ENCODE measurements at places on chromosomes 12 and 14.

GRCh38 chr12:23816394-23816851, 133.0 kb downstream of the SOX5 start:
- DNase-seq = no peak

DNA sequence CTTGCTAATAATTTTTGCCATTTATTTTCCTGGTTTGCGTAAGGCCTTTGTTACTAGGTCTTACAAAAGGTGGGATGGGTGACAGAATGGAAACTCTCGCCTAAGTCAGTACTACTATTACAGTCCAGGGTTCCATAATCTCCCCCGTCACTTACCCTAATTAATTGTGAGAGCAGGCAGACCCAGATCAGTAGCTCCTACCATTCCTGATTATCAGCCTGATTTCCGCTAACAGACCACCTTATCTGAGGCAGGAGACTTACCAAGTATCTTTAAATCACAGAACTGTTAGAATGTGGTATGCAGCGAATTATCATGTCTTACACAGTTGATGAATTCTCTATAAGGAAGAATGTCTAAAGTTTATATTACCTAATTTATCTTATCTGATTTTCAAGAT, 234.7 kb downstream of the FOXN3 start:
- no peak for DNase-seq

DNA sequence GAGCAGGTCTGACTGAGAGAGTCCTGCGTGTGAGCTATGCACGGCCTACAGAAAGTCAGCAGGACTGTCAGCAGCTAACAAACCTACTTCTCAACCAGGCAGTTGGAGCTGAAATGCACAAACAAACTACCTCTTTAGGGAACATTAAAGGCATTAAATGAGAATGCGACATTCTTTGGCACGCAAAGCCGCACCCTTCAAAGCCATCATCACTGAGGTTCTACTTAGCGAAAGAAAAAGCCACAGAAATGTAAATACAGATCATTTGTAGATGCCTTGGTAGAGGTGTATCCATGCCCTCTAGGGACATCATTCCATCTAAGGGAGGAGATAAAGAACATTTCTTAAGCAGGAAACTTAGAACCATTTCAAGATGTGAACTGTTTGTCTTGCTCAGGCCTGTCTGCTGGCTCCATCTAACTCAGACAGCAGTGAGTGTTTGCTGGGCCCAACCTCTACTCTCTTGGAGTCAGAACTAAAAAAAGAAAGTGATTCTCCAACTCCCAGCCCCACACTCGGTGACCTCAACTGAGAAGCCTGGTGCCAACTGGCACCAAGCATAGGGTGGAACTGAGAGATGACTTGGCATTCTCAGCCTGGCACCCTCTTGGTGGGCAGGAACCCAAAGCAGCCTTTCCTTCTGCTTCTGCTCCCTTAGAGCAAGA, 63.5 kb upstream of the MBIP start:
- no peak for DNase-seq

GRCh38 chr12:80151131-80151530, 51.8 kb downstream of the OTOGL start:
- DNase-seq = no peak

GRCh38 chr14:29759521-29760340, 167.9 kb downstream of the PRKD1 start:
- DNase-seq = peak; percentile 28

DNA sequence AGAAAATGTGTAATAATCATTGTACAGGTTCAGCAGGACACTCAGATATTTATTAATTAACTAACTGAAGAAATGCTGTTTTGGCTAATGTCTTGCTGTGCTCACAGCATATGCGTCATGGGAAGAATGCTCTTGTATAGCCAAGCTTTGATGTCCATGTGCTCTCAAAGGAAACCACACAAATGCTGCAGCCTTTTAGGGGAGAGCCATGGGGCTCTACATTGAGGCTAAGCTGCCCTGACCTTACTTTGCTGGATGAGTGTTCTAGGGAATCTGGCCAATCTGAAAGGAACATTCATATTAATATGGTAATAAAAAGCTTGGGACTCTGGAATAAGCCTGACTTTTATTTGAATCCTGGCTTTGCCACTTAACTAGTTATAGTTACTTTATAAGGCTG, 9.5 kb upstream of the CRADD start:
- DNase-seq = no peak

DNA sequence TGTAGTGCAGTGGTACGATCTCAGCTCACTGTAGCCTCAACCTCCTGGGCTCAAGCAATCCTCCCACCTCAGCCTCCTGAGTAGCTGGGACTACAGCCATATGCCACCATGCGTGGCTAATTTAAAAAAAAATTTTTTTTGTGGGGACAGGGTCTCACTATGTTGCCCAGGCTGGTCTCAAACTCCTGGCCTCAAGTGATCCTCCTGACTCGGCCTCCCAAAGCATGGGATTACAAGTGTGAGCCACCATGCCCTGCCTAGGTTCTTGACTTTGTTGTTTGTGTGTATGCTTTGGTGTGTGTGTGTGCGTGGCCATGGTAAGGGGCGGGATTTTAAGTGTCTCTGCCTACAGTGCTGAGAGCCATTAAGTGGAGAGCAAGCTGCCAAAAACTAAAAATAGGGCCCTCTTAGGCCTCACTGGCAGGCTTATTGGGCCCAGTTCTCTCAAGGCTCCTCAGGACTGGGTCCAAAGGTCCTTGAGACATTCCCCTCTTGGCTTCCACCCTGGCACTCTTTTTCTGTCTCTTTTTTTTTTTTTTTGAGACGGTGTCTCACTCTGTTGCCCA, 5.1 kb downstream of the COX14 start:
- DNase-seq = no peak

GRCh38 chr12:114678718-114679117, 5.3 kb downstream of the TBX3 start:
- DNase-seq = no peak

DNA sequence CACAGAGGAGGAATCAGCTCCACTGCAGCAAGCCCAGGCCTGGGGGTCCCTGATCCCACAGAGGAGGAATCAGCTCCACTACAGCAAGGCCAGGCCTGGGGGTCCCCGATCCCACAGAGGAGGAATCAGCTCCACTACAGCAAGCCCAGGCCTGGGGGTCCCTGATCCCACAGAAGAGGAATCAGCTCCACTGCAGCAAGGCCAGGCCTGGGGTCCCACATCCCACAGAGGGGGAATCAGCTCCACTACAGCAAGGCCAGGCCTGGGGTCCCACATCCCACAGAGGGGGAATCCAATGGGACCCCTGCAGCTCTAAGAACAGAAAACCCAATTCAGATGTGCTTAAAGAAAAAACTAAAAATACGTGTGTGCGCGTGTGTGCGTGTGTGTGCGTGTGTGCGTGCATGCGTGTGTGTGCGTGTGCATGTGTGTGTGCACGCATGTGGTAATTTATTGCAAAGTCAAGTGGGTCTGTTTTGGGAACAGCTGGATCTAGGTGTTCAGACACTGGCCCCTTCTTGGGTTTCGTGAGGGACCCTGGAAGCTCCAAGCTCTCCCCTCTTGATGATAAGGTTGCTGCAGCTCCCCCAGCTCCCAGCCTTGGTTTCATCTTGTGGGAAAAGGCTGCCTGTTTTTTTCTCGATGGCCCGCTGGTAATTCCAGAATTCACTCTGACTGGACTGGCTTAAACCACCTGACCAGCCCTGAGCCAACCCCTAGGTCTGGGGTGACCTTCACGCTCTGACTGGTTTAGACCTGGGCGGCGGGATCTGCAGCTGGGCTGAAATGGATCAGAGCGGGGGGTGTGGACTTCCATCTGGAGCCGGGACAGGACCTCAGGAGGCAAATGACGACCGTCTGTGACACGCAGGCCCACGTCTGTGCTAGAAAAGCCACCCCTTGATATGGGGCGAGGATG, 47.1 kb downstream of the GALNT9 start:
- no peak for DNase-seq

GRCh38 chr12:7354529-7354928, 50.7 kb downstream of the ACSM4 start:
- DNase-seq = peak; percentile 16

DNA sequence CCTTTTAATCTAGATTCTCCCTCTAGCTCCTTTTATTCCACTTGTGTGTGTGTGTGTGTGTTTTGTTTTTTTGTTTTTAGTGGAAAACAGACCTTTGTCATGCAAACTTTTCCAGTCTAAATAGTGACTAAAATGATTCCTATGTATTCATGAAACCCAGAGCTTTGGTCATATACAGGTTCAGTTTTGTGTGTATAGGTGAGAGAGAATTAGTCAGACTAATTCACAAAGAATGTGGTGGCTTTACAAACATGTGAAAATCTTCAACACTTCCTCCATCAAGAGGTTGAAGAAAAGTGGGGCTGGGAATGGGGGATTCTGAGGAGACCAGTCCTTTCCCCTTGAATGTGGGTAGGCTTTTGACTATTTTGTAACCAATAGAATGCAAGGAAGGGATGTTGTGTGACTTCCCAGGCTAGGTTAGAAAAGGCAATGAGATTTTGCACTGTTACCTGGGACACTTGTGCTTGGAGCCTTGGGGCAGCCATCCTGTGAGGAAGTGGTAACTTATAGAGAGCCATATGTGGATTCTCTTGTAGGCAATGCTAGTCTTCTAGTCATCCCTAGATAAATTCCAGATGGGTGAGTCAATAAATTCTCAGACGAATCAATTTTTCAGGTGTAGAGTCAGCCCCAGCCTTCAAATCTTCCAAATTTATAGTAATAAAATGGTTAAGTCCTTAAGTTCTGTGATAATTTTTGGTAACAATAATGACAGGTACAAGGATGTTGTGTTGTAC, 236.1 kb downstream of the CEP128 start:
- no peak for DNase-seq

GRCh38 chr12:2009623-2010022, 5.4 kb upstream of the DCP1B start:
- DNase-seq = no peak

- DNase-seq = no peak
Observed at GRCh38 chr14:77822741-77823140, 22.8 kb downstream of the ADCK1 start.

DNA sequence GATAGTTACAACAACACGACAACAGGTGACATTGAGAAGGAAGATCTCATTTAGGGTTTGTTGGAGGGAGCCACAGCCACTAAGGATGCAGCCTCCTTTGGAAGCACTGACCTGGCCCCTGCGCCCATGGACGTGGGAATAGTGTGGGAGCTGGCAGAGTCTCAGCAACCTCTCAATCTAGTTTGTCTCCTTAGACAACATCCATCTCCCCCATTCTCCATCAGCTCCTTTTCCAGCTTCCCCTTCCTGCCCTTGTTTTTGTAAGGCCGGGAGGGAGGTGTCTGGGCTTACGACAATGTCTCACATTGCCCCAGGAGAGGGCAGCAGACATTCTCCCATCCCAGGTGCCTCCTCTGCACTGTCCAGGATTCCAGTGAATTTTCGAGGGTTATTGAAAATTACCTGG, 170.2 kb upstream of the PZP start:
- DNase-seq = no peak

- no peak for DNase-seq
Observed at GRCh38 chr12:8668441-8668840, 5.8 kb upstream of the MFAP5 start.

GRCh38 chr14:47606566-47606965, 68.8 kb downstream of the MDGA2 start:
- DNase-seq = no peak

DNA sequence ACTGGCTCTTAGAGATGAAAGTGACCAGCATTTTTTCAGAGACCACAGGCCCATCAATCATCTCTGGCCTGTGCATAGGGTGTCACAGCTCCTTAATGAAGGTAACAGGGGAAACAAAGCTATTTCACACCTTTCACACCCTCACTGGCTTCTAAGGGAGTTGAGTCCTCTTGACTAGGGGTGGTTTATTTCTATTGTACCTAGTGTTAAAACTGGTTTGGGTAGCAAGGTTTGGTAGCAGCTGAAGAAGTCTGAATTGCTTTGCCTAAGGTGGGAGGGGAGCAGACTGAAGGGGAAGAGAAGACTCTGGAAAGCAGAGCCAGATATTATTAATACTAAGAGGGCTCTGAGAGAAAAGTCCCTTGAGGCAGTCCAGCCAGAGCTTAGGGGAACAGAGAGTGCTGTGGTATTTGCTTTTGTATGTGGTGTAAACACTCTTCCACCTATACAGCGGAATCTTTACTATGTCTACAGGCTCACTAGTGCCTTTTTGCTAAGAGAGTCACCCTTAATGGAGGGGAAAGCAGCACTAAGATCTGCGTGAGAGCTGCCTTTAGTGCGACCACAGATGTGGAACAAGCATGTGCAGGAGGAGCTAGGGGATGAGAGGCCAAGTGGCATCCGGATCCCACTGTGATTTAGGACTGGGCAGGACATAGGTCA, 95.8 kb downstream of the STXBP6 start:
- no peak for DNase-seq

DNA sequence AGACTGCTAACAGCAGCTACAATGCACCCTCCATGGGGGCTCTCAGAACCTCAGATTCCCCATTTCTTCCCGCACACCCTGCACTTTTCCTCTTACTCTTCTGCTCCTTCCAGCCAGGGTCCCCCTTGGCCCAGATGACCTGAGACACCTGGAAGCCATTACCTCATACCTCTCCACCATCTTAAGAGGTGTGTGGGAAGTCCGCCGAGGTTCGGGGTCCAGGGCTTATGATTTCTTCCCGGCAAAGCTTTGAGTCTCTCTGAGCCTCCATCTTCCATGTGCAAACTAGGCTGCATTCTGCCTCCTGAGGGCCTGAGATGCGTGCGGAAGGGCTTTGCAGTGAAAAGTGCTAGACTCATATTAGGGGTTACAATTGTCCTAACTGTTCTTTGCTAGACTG, 5.3 kb downstream of the GSC start:
- DNase-seq = no peak

DNA sequence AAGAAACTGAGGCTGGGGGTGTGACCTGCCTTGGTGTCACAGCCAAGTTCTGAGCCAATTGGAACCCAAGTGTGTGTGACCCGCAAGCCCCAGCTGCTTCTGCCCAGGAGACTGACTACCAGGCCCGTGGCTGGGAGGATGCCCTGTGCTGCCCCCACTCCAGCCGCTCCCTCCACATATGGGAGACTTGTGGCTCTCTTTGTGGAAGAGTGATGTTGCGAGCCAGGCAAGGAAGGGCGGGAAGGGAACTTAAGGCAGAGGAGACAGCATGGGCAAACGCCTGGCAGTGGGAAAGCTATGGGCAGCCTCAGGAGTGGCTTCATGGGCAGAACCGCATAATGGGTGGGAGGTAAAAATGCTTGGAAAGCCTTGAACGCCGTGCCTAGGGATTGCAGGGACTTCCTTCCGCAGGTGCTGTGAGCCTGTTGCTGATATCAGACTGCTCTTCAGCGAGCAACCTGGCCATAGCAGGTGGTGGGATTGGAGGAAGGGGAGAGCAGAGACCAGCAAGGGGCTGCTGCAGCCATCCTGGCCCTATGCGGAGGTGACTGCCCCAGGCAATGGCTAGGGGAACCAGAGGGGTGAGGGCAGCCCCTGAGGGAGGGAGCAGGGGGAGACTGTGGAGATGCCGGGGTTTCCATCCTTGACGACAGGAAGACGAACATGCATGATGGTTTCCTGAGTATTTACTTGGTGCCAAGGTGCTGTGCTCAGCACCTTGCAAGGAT, 115.7 kb downstream of the LGMN start:
- DNase-seq = no peak

GRCh38 chr12:2583091-2583497, 211.7 kb upstream of the FKBP4 start:
- DNase-seq = peak; percentile 47

DNA sequence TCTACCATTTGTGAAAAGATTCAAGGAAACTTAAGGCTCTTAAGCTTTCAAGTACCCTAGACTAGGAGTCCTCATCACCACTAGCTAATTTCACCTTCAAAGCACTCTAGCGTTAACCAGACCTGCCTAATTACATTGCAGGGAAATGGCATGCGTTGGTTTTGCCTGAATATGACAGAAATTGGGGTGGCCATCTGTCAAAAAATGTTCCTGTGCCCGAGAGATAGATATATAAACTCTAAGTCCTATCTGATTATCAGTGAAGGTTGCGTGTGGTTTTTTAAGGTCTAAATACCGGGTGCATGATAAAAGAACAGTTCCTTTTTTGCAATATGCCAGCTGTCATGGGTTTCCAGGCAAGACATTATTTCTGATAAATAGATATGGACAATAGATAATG, 48.3 kb downstream of the SPRING1 start:
- no peak for DNase-seq
